ENCODE measurements at places on chromosomes 12 and 14.

GRCh38 chr14:94867946-94868771 is 98.2 kb upstream of the GSC start:
- DNase-seq = no peak

GRCh38 chr12:2411616-2412304 is 359.0 kb downstream of the CACNA1C start:
- no peak for DNase-seq

GRCh38 chr12:68932128-68932960 is 627 bp downstream of the CPM start:
- peak; percentile 22 for DNase-seq

- no peak for DNase-seq
Measured at GRCh38 chr12:104215638-104216297, at the start of gene TXNRD1. TSS of gene TXNRD1 (plus strand) at chr12:104215779. CDS start at chr12:104215803, 24 bp downstream.

DNA sequence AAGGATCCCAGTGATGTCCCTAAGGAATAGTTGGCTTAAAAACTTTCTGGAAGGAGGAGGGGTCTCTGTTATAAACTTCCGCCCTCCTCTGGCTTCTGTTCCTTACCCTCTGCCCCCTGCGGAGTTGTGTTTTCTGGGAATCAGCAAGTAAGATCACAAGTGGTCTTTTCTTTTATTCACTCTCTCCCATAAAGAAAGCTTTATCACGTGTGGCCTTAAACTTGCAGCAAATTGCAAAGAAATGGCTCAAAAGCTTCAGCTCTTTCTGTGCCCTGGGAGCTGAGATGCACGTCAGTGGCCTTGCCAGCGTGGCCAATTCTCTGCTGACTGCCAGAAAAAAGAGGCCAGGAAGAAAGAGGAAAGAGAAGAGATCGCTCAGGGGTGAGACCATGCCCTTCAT is at the start of gene SLCO1C1:
SLCO1C1 (plus strand) TSS at position 101 of the 400 bp plus-strand sequence. CDS start 4,245 bp downstream, outside the sequence.
- no peak for DNase-seq

GRCh38 chr12:78384541-78384940 is 480.0 kb upstream of the SYT1 start:
- DNase-seq = no peak

- no peak for DNase-seq
Measured at GRCh38 chr14:37447883-37448391, 147.1 kb downstream of the FOXA1 start.

DNA sequence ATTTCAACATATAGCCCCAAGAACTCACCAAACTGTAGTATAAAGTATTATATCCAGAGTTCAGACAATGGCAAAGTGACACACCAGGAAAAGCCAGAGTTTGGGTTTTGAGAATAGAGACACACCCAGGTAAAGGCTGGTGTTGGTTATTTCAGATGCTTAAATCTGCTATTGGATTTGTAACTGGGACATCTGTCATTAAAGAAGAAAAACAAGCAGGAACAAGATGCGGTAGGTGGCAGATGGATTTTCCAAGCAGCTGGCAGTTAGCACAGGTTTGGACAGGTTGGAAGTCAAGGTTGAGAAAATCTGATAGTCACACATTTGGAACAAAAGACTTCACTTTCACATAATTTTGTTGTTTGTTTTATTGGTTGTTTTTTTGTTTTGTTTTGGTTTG is 14.4 kb upstream of the CDK17 start:
- DNase-seq = peak; percentile 66

GRCh38 chr14:69303086-69303485 is 43.1 kb downstream of the GALNT16 start:
- DNase-seq = no peak

DNA sequence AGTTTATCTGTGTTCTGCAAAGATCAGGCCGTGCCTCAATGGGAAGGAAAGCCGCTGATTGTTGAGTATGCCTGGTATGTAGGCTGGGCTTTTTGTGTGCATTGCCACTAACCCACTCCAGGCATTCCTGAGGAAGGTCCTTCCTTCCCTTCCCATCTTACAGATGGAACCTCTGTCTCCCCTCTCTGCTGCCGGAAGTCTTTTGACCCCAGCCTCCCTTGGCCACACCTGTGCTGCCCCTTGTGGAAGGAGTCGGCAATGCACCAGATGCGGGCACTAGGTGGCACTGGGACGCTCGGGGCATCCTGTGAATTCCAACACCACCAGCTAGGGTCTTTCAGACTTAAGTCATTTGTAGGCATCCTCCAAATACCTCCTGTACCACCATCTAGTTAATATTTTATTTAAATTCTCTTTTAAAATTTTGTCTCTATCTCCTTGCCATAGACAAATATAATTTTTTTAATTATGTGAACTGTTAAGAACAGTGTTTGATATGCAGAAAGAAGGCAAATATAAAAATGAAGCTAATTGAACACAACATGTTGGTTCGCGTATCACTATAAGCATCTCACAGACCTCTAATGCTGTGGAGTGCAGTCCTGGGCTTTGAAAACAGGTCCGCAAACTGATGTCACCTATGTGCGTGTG is 99.6 kb downstream of the RIN3 start:
- peak; percentile 71 for DNase-seq

GRCh38 chr12:56987011-56987410 is 19.3 kb downstream of the ZBTB39 start:
- DNase-seq = no peak

- no peak for DNase-seq
Measured at GRCh38 chr14:66378712-66379505, 107.3 kb upstream of the CCDC196 start.

- no peak for DNase-seq
Measured at GRCh38 chr14:30651937-30652336, 29.8 kb downstream of the SCFD1 start.

- peak; percentile 23 for DNase-seq
Measured at GRCh38 chr12:67989184-67989920, at the start of gene IFNG-AS1. TSS of gene IFNG-AS1 (plus strand) at chr12:67989447.

DNA sequence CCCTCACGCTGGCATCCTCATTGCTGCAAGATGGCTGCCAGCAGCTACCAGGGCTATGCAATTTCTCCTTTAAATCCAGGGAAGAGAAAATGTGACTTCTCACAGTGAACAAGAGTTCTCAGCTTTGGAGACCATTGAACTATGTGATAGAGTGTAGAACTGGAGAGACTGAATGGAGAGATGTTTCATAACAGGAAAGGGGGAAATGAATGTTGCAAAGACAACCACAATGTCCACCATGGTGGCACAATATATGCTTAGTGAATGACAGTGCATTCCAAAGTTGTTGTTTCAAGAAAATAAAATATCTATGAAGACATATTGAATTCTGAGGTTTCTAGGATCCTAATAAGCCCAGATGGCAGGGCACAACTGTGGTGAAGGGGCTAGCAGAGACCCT is 13.2 kb upstream of the COCH start:
- DNase-seq = no peak

- DNase-seq = no peak
Measured at GRCh38 chr12:79183926-79184325, 319.4 kb downstream of the SYT1 start.

GRCh38 chr14:88424573-88424972 is 39.1 kb downstream of the SPATA7 start:
- DNase-seq = no peak

- DNase-seq = peak; percentile 82
Measured at GRCh38 chr12:6606331-6607131, 648 bp downstream of the CHD4 start.

DNA sequence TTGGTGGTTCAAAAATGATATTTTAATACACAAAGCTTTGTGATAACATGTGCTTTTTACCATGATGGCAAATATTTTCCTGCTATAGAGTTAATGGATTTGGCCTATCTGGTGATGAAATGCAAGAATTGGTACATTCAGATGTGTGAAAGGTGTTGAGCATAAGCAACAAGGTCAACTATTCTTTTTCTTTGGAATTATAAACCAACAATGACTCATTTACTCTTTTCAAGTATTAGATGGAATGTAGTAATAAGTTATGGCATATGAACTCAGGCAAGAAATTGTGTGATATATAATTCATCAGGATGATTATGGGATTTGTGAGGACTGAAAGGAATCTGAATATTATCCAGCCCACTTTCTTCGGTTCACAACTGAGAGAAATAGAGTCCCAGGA is 471.4 kb downstream of the ETNK1 start:
- DNase-seq = no peak

GRCh38 chr14:71212683-71213107 is 305.4 kb downstream of the PCNX1 start:
- peak; percentile 72 for DNase-seq

DNA sequence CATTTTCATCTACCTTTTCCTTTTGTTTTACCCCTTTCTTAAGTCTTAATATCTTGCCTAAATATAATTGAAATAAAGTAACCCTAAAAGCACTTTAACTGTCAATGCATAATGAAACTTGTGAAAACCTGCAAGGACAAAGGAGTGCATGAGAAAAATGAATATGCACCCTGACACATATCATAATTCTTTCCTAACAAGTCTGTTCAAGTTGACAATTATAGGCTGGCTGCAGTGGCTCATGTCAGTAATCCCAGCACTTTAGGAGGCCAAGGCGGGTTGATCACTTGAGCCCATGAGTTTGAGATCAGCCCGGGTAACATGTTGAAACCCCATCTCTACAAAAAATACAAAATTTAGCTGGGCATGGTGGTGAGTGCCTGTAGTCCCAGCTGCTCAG is 65.4 kb downstream of the FGD6 start:
- peak; percentile 83 for DNase-seq

DNA sequence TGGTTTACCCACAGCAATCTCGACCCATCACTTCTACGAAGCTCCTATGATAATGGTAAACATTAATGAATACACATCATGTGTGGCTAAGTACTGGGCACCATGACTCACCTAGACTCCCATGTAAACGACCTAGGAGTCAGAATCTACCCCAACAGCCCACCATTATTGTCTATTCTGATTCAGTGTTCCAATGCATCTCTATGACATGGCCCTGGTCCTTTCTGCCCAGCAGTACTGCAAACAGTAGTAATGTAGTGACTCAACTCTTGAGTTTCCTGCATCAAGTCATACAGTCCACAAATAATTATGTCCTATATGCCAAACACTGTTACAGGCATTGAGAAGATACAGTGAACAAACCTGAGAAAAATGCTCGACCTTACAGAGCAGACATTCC is 14.6 kb downstream of the GTF2A1 start:
- DNase-seq = no peak

DNA sequence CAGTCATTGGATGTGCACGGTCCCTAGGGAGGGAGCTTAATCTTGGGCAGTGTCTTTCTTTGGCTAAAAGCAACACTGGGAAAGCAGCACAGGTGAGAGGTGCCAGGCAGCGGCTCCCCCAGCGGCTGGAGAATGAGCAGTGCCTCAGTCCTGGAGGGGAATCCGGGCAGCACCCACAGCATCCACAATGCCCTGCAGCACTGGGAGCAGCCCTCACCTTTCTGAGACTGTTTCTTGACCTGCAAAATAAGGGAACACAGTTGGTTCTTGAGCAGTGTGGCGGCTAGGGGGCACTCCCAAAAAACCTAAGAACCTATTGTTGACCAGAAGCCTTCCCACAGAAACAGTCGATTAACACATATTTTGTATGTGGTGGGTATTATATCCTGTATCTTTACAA is 75.8 kb downstream of the SINHCAF start:
- DNase-seq = peak; percentile 64

GRCh38 chr12:113929312-113929989 is 36.7 kb downstream of the RBM19 start:
- no peak for DNase-seq

DNA sequence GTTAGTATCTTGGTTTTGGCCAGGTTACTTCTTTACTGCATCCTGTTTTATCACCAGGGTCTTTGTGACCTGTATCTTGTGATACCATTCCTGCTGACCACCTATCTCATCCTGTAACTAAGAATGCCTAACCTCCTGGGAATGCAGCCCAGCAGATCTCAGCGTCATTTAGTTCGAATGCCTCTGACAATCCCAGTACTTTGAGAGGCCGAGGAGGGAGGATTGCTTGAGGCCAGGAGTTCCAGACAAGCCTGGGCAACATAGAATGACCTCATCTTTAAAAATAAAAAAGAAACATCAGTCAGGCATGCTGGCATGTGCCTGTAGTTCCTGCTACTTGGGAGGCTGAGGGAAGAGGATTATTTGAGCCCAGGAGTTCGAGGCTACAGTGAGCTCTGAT is 206.5 kb downstream of the SUDS3 start:
- no peak for DNase-seq

DNA sequence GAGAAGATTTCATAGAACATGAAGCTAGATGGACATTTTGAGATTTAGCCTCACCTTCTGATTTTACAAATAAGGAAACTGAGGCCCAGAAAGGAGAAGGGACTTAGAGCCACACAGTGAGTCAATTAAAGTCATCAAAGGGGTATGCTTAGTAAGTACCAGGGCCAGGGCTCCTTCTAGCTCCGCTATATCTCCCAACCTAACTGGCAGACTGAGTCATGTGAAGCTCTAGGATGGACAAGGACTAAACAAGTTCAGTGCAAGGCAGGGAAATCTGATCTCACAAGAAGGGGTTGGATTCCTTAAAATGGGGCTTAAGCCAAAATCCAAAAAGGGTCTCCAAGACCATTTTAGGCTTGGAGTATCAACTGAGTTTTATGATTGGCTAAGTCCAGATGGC is 215.8 kb downstream of the PHLDA1 start:
- no peak for DNase-seq

GRCh38 chr12:67890726-67891258 is 98.5 kb upstream of the IFNG-AS1 start:
- DNase-seq = no peak

- no peak for DNase-seq
Measured at GRCh38 chr14:30988509-30988908, 36.9 kb upstream of the AP4S1 start.

- peak; percentile 94 for DNase-seq
Measured at GRCh38 chr12:91926848-91927247, 218.8 kb downstream of the BTG1 start.

DNA sequence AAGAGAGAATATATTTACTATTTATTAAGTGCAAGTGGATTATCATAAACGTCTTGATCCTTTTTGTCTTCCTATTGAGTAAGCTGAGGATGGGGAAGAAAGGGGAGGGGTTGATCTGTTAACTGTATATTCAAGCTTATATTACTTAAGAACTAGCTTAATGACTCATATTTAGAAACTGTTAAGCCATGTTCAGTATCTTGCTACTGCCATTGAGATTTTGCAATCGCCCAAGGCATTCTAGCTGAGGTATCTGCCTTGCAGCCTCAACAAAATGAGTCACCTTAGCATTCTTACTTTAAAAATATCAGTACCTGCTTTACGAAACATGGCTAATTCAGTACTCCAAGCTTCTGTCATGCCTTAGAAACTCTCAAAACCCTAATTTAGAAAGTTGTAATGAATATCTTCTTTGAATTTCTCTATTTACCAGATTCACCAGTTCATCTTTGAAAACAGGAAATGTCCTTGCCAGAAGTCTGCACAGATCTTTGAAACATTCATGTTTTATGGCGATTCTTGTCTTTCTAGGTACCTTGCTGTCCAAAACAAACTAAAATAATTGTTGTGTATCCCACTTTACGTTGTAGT is 76.1 kb downstream of the ALG10B start:
- DNase-seq = no peak

GRCh38 chr12:17489452-17489851 is 600.5 kb downstream of the RERGL start:
- peak; percentile 8 for DNase-seq

DNA sequence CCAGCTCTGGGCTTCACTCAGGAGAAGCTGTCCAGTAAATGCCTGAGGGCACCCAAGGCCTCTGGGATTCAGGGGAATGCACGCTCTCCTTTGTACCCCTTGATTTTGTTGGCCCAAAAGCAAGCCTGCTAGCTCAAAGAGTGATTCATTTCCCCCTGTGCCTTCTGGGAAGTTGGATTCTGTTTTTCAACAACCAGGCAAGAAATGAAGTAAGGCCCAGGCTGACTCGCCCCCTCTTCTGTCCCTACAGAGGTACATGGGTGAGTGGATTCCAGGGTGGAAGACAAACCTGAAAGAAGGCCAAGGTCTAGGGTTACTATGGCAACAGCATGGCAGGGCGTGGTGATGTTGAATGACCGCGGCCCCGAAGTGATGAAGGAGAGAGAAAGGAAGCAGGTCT is 9.3 kb upstream of the SERPINA5 start:
- DNase-seq = no peak

All from NCI-H69 (cell line).